ENCODE measurements at places on chromosomes 12 and 14. TPM values are rescaled to one million over a fixed set of nuclear protein-coding genes. Genes with fewer than 3 reads are reported as not detected.

SLCO1B3 gene
- 0.35 TPM for total RNA-seq

DNA sequence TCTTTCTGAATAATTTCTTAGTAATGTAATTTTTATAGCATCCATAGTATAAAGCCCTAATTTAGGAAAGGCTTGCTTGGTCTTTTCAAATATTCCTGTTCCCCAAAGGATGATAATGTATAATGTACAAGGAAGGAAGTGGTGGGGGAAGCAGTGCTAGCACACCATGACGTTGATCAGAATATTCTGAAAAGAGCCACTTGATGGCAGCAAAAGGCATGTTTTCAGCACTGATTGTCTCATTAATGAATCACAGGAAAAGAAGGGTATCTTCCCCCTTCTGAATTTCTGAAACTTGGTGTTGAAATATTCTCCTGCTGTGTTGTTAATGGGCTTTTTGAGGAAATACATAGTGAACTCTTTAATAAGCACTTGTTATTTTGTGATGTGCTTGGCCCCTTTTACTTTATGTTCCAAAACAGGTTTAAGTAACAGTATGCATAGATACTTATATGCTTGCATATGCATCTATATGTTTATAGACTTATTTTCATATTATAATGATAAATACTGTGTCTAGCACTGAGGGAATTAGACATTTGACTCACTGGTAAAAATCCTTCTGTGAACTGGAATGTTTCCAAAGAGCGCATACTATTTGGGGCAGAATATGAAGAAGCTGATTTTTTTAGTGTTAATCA is 122.0 kb downstream of the TMEM117 start:
- ATAC-seq, result no peak

GRCh38 chr12:49190974-49191373 is 2.1 kb upstream of the TUBA1A start:
- no peak for ATAC-seq

DNA sequence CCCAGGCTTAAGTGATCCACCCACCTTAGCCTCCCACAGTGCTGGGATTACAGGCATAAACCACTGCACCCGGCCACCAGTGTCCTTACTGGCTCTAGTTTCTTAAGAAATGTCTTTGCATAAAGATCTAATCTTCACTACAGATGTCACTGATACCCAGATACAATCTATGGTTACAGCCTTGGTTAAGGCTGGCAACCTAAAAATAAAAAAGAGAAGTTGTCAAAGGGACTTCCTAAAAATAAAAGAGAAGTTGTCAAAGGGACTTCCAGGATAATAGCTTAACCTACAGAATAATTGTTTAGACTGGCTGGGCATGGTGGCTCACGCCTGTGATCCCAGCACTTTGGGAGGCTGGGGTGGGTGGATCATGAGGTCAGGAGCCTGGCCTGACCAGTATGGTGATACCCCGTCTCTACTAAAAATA is 27.6 kb downstream of the ETFBKMT start:
- no peak for ATAC-seq

GYS2 gene
- total RNA-seq, result not detected

GRCh38 chr14:81363746-81364378 is 36.3 kb downstream of the STON2 start:
- ATAC-seq, result no peak

DCP1B gene
- 26.1 TPM for total RNA-seq

TEX52 gene
- total RNA-seq, result not detected

DNA sequence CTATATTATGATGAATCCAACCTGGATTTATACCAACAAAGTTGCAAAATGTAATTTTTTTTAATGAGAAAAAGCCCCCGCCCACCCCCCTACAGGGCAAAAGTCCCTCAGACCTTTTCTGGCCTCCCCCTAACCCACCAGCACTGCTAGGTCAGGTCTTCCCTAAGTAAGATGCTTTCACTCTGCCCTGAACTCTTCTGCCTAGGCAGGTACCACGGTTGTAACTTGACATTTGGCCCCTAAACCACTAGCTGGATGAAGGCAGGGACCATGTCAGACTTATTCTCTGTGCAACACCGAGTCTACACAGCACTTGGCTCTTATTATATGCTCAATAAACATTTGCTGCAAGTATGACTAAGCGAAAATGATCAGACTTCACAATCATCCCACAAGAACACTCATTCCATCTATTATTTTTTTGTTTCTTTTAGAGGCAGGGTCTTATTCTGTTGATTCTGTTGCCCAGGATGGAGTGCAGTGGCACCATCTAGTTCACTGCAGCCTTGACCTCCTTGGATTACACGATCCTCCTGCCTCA is 63.2 kb downstream of the SPRING1 start:
- ATAC-seq, result no peak

GRCh38 chr12:79411791-79412190 is 279.0 kb downstream of the PAWR start:
- no peak for ATAC-seq

DNA sequence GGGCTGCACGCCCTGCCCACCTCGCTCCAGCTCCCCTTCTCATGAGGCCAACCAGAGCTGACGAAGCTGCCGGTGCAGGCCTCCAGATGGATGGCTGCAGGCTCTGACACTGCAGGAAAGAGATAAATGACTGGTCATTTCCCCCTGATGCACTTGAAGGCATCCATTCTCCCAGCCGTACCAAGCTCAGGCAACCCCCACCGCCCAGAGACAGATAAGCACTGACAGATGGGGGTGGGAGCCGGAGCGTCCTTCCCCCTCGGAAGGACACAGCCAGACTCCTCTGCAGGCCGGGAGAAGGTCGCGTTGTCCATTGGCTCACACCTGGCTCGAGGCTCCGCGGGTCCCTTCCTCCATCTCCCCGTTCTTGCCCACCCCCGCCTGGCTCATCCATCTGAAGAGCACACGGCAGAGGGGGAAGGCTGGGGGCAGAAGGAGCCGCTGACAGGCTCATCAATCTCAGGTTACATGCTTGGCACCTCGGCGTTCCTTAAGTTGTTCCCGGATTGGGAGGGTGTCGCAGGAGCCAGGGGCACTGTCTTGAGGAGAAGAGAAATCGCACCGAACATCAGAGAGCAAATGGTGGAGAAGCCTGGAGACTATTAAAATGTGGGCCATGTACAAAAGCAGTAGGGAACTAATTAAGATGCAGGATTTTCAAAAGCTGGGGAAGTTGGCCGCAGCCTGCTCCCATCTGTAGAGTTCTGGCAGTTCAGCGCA is 151.6 kb downstream of the DPF3 start:
- no peak for ATAC-seq

DNA sequence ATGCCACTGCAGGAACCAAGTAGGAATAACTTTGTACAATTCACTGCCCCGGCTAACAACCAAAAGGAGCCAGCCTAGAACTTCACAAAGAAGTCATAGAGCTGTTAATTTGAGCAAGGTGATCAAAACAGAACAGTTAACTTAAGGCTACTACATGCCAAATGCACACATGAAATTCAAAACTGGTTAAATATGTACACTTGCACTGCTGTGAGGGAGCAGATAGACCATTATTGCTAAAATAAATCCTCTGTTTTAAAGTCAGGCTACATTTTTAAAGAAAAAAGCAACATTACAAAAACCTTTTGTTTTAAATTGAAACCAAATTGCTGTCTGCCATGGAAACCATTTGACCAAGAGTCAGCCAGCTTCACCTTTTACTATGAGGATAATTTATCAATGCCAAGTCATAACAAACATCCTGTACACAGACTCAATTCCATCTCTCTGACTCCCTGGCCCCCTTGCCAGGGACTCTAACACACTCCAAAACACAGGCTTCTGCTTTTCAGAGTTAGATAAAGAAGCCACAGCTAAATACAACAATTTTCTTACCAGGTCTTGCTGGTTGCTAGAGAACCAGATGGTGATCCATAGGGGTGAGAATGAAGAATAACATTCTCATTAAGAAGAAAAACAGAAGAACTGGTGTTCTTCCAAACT is 84.0 kb downstream of the LRP6 start:
- peak; percentile 41 for ATAC-seq

- ATAC-seq, result peak; percentile 74
These were observed 74.3 kb upstream of the CPM start for GRCh38 chr12:69007101-69007854.

GRCh38 chr12:19963972-19964371 is 404.4 kb upstream of the PDE3A start:
- ATAC-seq, result no peak

MTRFR gene
- 9.2 TPM for total RNA-seq

APOF gene
- total RNA-seq, result not detected

DNA sequence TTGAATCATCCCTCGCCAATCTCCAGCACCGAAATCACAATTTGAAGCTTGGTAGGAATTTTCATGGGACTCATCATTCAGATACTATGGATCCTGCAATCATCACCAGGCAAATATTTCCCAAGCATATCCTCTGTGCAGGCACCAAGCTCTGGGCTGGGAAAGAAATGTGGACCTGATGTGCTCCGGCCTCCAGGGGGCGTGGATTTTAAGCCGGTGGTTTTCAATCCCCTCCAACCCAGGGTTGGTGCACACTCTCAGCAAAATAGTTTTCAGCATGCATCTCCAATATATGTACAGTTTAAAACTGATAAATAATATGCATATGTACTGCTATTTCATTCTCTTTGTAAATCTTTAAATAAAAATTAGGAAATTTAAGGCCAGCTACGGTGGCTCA is 98.9 kb downstream of the RBM19 start:
- ATAC-seq, result no peak

TEX22 gene
- not detected for total RNA-seq

CAPS2 gene
- 29.4 TPM for total RNA-seq

KERA gene
- not detected for total RNA-seq

DNA sequence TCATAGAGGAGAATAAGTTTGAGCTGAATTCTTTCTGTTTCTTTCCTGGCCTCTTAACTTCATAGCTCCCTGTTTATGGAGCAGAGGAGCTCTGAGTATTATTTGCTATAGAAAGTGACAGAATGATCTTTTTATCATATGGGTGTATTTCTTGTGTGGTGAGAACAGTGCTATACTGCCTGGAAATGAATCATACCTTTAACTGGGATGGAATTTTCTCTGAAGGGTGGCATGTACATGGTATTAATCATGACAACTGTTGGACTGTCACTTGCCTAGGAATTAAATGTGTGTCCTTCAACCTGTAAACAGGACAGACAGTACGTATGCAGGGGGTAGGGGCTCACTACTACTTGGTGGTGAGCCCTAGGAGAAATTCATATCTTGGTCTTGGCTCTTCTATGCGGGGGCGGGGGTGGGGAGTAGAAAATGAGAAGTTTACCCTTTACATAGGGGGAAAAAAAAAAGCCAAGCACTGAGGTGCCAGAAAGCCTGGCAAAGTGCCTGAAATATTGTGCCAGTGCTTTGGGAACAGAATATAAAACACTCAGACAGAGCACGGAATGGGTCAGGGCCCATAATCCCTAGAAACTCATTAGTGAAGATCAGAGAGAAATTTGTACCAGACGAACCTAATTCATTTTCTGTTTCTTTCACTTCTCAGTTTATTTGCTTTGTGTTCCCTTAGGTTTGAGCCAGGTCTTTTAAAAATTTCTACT is 33.8 kb downstream of the ARMH4 start:
- no peak for ATAC-seq

ALG10 gene
- total RNA-seq, result 3.9 TPM

NXPH4 gene
- total RNA-seq, result 1.1 TPM

PRB3 gene
- total RNA-seq, result not detected

GARIN6 gene
- total RNA-seq, result not detected

- ATAC-seq, result no peak
These were observed 18.6 kb upstream of the DHRS2 start for GRCh38 chr14:23617539-23617938.

ENTPD5 gene
- 6.4 TPM for total RNA-seq

RD3L gene
- total RNA-seq, result not detected
